ENCODE measurements at places on chromosomes 6 and 20. TPM values are rescaled to one million over a fixed set of nuclear protein-coding genes. Genes with fewer than 3 reads are reported as not detected.

The IPCEF1 gene
- polyA plus RNA-seq: 1.2 TPM

The BNIP5 gene
- polyA plus RNA-seq: 0.08 TPM

The GLP1R gene
- 0.05 TPM for polyA plus RNA-seq

The BMP2 gene
- polyA plus RNA-seq: 4.4 TPM

The TMEM217 gene
- polyA plus RNA-seq: not detected

The ADGRF5 gene
- polyA plus RNA-seq: 26.6 TPM

All from muscle of arm (tissue), 14 donors.